ENCODE measurements at places on chromosomes 2 and 18. TPM values are rescaled to one million over a fixed set of nuclear protein-coding genes. Genes with fewer than 3 reads are reported as not detected.
A peak's percentile ranks its signal among the peaks of the same experiment; 100 is the strongest.

GRCh38 chr2:188473306-188473705, 181.6 kb downstream of the GULP1 start:
- H3K4me1 ChIP-seq: no peaks in the 10 kb centered on the region
- no peaks in the 10 kb centered on the region for H3K36me3 ChIP-seq
- DNase-seq: no peak
- no peak overlapping the region for H3K27ac ChIP-seq

- no peak overlapping the region for H3K4me3 ChIP-seq
- no peak overlapping the region for H3K27ac ChIP-seq
- DNase-seq: no peak
- no peaks in the 10 kb centered on the region for H3K4me1 ChIP-seq
- no peaks in the 10 kb centered on the region for H3K36me3 ChIP-seq
- H3K27me3 ChIP-seq: no peaks in the 10 kb centered on the region
Measured at GRCh38 chr2:69032336-69032735, 19.4 kb downstream of the ANTXR1 start.

Gene ERCC3
- 54.8 TPM for total RNA-seq

DNA sequence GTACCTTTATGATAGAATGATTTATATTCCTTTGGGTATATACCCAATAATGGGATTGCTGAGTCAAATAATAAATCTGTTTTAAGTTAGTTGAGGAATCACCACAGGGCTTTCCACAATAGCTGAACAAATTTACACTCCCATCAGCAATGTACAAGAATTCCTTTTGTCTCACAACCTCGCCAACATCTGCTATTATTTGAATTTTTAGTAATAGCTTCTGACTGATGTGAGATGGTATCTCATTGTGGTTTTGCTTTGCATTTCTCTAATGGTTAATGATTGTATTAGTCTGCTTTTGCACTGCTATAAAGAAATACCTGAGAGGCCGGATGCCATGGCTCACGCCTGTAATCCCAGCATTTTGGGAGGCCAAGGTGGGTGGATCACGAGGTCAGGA, 1387.6 kb upstream of the ACVR2A start:
- H3K4me3 ChIP-seq: no peak overlapping the region
- H3K4me1 ChIP-seq: no peaks in the 10 kb centered on the region
- DNase-seq: no peak
- no peak overlapping the region for H3K27ac ChIP-seq

DNA sequence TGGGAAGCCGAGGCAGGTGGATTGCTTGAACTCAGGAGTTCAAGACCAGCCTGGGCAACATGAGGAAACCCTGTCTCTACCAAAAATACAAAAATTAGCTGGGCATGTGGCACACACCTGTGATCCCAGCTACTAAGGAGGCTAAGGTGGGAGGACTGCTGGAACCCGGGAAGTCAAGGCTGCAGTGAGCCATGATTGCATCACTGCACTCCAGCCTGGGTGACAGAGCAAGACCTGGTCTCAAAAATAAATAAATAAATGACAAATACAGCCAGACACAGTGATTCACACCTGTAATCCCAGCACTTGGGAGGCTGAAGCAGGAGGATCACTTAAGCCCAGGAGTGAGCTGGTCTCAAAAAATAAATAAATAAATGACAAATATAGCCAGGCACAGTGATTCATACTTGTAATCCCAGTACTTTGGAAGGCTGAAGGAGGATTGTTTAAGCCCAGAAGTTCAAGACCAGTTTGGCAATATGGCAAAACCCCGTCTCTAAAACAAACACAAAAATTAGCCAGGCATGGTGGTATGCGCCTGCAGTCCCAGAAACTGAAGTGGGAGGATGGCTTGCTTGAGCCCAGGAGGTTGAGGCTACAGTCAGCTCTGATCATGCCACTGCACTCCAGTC, 6.2 kb downstream of the KANSL3 start:
- no peak for DNase-seq
- H3K27ac ChIP-seq: no peak overlapping the region
- peaks cover 28% of the 10 kb centered on the region for H3K36me3 ChIP-seq
- H3K27me3 ChIP-seq: no peaks in the 10 kb centered on the region

DNA sequence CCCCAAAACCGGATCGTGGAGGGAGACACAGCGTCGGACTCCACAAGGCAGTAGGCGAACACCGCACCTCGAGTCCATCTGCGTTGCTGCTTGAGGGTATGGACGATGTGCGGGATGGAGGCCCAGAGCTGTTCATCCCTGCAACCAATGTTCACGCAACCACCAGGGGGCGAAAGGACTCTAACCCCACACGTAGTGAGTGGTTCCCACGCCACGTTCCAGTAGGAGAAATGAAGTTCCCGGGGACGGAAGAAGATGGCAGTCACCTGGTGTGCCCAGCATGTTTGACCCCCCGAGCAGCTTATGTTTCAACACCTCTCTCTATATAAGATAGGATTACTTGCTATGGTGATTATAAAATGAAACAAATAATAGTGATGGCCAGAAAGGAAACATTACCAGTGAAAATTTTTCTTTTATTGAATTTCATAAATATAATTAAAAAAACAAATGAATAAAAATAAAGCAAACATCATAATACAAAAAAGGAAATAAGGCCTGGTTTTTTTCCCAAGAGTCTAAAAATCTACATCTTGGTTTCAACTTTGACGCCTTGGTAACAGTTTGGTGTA, 184.3 kb downstream of the SH3BP4 start:
- H3K27me3 ChIP-seq: no peaks in the 10 kb centered on the region
- H3K4me1 ChIP-seq: no peaks in the 10 kb centered on the region
- peak; percentile 84 for DNase-seq
- no peak overlapping the region for H3K27ac ChIP-seq

DNA sequence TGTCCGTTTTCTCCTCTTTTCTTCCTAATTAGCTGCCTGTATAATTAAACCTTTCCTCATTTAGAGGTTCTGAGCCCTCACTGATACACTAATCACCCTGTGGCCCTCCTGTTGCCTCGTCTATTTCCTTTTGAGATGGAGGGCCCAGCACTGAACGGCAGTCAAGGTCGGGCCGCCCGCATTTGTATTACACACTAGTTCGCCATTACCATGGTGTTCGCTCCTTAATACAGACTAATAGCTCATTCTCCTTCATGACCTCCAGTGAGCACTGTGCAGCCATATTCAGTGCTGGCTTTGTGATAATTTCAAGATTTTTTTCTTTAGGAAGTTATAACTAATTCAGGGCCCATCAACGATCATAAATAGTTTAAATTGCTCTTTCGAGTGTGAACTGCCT, 64.1 kb downstream of the SLC4A3 start:
- no peak for DNase-seq
- no peak overlapping the region for H3K27ac ChIP-seq

DNA sequence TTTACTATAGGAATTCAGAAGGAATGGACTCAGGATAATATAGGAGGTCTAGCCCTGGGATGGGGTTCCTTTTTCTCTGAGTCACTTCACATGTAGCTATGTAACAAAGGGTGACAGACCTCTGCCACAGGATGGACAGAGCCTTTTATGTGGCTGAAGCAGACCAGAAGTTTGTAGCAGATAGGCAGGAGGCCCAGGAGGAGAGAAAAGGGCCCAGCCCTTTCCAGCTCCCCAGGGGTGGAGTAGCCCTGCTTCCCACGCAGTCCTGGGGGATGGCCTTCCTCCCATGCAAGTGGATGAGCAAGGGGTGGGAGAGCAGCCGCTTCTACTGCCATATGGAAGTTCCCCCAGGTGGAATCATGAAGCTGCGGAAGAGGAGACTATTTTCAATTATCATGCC, 40.3 kb downstream of the ARMC9 start:
- peaks cover 14% of the 10 kb centered on the region for H3K36me3 ChIP-seq
- no peaks in the 10 kb centered on the region for H3K4me1 ChIP-seq
- no peak for DNase-seq
- H3K4me3 ChIP-seq: no peak overlapping the region
- H3K27me3 ChIP-seq: no peaks in the 10 kb centered on the region

DNA sequence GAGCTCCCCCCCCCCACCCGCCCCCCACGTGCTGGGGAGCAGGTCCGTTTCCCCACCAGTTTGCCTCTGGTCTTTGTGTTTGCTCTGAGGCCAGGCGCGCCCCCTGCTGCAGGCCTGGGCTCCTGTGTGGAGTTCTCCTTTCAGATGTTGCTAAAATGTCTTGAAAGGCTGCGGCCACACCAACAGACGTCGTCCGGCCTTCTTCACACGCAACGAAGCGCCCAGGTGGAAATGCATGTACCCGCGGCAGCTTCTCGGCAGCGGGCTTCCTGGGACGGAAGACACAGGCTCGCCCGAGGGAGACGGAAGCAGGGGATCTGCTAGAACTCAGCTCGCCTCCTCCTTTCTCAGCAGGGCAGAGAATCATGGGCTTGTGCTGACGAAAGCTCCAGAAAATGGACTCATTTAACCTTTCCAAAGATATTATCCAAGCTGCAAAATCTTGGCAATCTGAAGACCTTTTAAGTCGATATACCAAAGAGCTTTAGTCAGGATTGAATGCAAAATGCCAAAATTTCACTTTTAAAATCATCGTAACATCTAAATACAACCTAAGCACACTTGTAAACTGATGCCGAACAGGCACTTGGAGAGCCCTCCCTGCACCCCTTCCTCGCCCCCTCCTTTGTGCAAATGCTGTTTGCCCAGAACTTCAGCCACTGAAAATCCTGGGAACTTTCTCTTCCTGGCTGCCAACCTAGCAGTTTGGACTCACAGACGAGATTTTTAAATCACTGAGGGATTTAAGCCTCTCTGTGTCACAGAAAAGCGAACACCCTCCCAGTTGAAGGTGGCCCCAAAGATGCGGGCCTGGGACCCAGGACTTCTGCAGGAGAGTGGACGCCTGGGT, 125.5 kb upstream of the ZNF516 start:
- peak; percentile 76 for DNase-seq
- H3K4me1 ChIP-seq: peaks cover 30% of the 10 kb centered on the region
- H3K27me3 ChIP-seq: no peaks in the 10 kb centered on the region
- H3K4me3 ChIP-seq: peak overlapping the region; percentile 13
- H3K36me3 ChIP-seq: no peaks in the 10 kb centered on the region

Gene LDLRAD4
- 7.9 TPM for total RNA-seq

DNA sequence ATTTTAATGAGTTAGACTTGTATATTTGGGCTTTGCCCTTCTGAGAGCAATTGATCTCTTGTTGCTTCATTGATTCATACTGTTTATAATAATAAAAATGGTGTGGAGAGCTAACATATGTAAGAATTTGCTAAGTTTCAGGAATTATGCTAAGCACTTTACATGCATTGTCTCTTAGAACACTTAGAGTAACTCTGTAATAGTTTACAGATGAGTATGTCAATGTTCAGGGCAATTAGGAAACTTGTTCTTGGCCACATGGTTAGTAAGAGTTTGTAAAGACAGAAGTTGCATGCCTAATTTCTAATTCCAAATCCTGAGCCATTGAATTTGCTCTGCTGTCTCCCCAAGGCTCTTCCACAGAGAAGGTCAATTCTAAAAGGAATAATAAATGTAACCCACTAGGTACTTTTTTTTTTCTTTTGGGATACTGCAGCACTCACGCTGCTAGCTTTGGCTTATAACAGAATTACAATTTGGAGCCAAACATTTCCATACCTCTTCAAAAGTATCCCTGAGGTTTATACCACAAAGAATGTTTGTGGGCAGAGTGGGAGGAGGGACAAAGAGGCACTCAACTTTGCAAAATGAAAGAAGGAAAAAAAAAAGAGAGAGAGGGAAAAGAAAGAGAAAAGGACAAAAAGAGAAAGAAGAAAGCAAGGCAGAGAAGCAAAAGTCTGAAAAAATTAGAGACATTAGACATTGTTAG, 232.4 kb downstream of the CALCRL start:
- H3K27me3 ChIP-seq: no peaks in the 10 kb centered on the region
- H3K27ac ChIP-seq: no peak overlapping the region
- peak; percentile 24 for DNase-seq
- no peak overlapping the region for H3K4me3 ChIP-seq

Gene ARHGAP15
- not detected for total RNA-seq

GRCh38 chr2:155944218-155944617, 388.3 kb downstream of the NR4A2 start:
- DNase-seq: no peak
- no peak overlapping the region for H3K27ac ChIP-seq
- no peaks in the 10 kb centered on the region for H3K27me3 ChIP-seq
- no peak overlapping the region for H3K4me3 ChIP-seq

Gene CFC1
- total RNA-seq: 48.4 TPM

All from cardiac muscle cell (in vitro differentiated cells and primary cell).